ENCODE measurements at places on chromosomes 13 and 19.

DNA sequence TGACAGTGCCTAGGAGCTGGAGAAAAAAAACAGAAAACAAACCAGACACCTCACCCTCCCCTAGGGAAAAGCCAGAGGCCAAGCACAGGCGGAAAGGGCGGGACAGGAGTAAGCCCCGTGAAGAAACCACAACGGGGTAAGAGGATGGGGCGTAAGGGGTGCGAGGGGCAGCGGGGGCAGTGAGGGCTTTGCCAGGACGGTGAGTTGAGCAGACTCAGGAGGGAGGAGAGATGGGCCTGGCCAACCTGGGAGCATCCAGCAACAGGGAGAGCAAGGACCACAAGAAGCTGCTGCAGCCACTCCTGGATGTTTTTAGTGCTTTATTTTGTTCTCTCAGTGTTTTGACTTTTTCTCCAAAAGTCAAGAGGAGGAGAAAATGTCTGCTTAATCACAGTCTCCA is 114.1 kb upstream of the SOX1 start:
- DNase-seq: no peak

GRCh38 chr13:64674126-64674525 is 2556.0 kb downstream of the PCDH9 start:
- DNase-seq: no peak

GRCh38 chr13:51746802-51747201 is 57.2 kb downstream of the DHRS12 start:
- no peak for DNase-seq

- DNase-seq: no peak
These were observed 1.7 kb downstream of the MCF2L start for GRCh38 chr13:112970552-112971287.

DNA sequence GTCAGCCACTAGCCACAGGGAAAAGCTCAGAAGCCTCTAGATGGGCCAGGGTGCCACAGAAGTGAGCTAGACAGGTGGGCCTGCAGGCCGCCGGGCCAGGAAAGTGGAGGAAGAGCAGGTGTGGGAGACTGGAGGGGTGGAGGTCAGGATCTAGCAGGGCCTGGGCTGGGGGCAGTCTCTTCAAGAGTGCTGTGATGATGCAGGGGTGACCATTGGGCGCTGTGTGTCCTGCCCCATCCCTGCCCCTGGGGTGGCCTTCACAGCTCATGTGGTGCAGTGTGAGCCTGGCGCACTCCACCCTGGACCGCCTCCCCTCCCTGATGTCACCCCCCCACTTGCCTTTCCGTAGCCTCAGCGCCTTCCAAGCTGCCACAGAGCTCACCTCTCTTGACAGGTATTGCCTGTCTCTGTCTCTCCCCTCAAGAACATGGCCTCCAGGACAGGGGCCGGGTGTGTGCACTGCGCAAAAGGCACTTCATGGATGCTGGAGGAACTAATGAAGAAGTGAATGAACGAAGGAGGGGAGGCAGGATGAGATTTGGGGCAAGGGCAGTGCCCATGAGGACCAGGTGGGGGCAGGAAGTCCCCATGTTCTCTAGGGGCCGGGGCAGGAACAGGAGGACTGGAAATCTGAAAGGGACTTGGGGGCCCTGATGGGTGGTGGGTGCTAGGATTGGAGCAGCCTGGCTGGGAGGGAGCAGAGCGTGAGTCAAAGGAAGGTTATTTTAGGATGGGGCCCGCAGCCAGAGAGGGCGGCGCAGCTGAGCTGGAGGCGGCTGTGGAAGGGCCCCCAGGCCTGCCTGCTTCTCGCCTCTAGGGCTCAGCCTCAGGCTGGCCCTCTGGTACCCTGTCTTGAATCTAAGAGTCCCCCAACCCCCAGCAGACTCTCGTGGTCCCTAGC is 6.6 kb downstream of the SSBP4 start:
- DNase-seq: no peak

- no peak for DNase-seq
These were observed 118.9 kb downstream of the KL start for GRCh38 chr13:33135097-33135496.

GRCh38 chr19:14473073-14473977 is 1.8 kb downstream of the PTGER1 start:
- no peak for DNase-seq

DNA sequence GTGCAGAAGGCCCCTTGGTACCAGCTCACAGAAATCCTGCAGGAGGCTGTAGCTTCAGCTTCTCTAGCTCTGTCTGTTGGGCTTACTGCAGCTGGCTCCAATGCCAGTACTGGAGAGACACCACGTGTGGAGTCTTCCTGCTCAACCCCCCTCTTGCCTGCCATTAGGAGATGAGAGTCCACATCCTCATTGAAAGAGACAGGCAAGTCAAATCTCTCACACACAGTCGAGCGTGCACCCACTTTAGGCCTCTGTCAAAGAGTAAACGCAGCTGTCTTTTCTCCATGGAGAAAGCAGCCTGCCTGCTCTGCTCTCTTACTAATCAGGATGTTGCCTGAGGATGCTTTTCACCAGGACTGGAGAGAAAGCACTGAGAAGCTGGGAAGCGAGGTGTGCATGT is 523.0 kb upstream of the NBEA start:
- DNase-seq: no peak

DNA sequence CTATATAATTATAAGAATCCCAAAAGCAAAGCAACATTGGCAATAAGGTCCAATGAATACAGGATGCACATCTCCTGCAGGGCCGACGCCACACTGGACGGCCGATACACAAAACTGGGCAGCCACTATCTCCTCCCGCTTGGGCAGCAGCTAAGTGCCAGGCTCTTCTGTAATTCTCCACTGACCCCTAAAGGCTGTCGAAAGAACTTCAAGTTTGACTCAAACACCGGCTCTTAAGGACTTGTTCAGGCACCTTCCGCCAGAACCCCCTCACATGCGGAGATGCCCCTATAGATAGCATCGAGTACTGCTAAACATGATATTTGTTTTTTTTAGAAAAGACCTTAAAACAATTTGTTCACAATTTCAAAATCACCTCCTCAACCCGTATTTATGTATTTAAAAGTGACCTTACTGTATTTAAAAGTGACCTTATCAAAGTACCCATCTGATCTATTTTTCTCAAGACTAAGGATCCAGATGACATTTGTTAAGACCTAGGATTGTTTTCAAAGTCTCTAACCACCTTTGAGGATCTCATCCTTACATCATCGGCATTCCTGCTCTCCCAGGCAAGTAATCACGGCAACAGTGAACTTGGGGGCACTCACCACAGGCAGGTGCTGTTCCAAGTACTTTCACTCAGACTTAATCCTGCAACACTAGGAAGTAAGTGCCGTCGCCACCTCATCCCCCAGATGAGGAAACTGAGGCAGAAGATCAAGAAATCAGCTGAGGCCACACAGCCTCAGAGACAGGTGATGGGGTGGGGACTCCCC is 77.8 kb downstream of the TUBGCP3 start:
- no peak for DNase-seq

DNA sequence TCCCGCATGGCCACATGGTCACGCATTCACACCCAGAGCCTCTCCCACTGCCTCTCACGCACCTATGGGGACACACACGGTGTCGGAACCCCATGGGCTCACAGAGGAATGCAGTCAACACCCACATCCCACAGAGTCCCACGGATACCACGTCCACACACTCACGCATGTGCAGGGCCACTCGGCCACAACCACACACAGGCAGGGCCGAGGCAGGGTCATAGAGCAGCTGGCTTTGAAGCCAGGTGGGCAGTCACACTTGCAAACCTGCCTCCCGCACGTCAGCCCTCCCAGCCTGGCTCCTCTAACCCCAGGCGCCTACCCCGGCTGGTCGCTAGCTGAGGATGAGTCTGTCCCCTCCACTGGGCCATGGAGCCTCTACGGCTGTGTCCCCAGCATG is 8.1 kb downstream of the ERCC2 start:
- no peak for DNase-seq

DNA sequence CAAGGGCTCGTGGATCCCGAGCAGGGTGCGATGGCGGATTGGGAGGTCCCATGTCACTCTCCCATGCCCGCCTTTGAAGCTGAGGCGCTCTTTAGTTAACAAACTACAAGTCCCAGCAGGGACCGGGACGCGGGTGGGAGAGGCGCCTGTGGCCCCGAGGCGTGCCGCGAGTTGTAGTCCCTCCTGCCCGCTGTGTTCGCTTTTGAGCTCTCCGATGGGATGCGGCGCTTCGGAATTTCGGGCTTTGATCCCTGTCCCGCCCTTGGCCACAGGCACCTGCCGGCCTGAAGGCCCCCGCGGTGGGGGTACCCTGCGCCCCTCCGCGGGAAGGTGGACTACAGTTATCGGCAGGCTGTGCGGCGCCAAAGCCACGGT is 11.0 kb downstream of the CYTH2 start:
- DNase-seq: peak; percentile 48

GRCh38 chr13:19150712-19151228 is 30.9 kb downstream of the TUBA3C start:
- no peak for DNase-seq

- peak; percentile 33 for DNase-seq
These were observed 4.6 kb downstream of the TLE2 start for GRCh38 chr19:3024509-3024869.

DNA sequence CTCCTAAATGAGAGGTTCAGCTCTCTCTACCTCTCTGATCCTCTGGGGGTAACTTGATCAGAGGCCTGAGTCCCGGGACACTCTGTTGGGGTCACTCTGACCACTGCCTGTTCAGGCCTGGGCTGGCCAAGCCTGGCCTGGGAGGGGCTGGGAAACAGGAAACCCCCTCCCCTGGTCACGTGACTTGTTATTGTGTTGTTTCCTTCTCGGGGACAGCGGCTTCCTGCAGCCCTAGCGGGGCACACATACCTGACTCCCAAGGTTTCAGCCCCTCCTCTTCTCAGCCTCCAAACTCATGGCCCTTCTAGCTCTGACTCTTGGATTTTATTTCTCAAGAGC is at the start of gene USHBP1:
USHBP1 (minus strand) TSS at position 105 of the 339 bp plus-strand sequence. CDS start 446 bp downstream, outside the sequence.
- DNase-seq: no peak

- DNase-seq: no peak
These were observed 14.7 kb downstream of the CILP2 start for GRCh38 chr19:19552798-19553197.

GRCh38 chr19:1001538-1002166 is 1.4 kb downstream of the GRIN3B start:
- DNase-seq: peak; percentile 73

- DNase-seq: no peak
These were observed 265.3 kb downstream of the NALCN start for GRCh38 chr13:101150998-101151397.

DNA sequence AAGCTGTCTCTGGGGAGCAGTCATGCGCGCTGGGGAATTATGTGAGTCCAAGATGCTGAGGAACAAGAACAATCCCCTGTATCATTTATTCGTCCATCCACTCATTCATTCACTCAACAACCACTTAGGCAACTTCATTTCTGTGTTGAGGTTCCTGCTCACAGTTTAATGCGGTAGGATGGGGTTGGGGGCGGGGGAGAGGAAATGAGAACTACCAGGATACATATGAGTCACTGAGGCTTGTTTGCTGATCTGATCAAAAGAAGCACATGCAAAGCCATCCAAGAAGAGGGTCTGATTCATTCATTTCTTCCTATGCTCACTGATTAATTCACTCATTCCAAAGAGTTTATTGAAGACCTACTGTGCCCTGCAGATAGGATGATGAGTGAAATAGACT is 20.9 kb downstream of the ZNF536 start:
- no peak for DNase-seq

DNA sequence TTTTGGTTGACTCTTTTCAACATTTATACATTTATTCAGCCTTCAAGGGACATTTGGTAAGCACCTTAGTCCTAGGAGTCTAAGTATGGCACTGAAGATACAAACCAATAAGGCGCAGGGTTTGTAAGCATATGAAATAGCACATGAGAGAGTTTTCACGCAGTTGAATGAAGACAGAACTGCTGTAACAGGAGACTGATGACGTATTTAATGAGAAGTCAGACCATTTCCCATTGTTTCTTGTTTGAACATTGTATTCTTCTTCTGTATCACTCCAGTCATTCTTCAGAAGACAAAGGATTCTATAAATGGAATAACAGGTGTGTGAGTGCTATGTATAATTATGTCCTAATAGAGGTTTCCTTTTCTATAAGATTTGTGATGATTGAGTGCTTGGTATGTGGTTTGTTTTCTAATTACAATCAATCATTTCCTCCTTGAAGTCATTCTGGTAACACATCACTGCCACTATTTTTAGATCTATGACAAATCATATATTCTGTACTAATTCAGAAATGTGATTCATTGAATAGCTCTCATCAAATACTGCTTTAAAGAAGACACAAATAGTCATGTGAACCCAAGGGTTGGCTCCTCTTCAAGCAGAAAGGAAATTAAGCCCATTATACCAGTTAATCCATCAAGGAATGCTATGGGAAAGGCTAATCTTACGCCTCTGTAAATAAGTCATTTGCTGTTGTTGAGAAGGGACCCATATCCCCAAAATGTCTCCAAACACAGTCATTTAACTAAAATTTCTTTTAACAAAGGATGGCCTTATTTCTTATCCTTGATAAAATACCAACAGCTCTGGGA is 222.8 kb upstream of the NBEA start:
- DNase-seq: no peak

DNA sequence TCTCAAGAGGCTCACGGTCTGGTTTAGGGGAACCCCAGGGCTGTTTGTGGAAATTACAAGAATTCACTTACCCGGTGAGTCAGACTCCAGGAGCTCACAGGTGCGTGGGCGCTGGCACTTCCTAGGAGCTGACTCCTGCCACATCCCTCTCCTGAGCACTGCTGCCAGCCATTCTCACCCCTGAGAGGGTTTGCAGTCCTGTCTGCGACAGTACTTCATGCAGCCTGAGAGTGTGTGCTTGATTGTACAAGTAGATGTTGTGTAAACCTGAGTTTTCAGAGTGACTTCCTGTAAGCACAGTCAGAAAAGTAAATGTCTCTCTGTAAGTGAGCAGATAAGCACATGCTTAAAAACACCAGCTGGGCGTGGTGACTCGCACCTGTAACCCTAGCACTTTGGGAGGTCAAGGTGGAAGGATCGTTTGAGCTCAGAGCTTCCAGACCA is 8.1 kb downstream of the MRPL4 start:
- peak; percentile 72 for DNase-seq

GRCh38 chr13:98385606-98386005 is 191.3 kb downstream of the STK24 start:
- DNase-seq: no peak

- no peak for DNase-seq
These were observed 7.3 kb upstream of the PLIN4 start for GRCh38 chr19:4525563-4526002.

DNA sequence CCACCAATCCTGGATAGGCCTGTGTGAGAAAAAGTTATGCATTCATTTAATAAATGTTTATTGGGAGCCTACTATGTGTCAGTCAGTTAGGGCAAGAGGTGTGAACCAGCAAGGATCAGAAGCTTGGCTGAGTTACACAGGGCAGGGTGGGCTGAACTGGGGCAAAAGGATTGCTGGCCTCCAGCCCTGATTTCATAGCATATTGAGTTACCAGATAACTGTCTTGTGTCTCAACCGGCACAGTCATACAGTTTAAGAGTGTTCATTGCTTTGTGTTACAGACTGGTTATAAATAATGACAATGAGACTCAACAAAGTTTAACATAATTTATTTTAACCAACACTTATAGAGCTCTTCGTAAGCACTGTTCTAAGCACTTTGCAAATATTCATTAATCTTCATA is 253.8 kb downstream of the DLEU7 start:
- no peak for DNase-seq

- no peak for DNase-seq
These were observed 15.6 kb upstream of the SMARCA4 start for GRCh38 chr19:10945264-10945663.

GRCh38 chr19:29745253-29745652 is 30.2 kb upstream of the C19orf12 start:
- no peak for DNase-seq

Measured in stimulated activated CD4-positive, alpha-beta T cell treated with anti-CD3 and anti-CD28 coated beads, Interleukin-4, amount 100 ng/mL, for 24 hours (primary cell).